ENCODE measurements at places on chromosomes 16 and 17.

- no peak for DNase-seq
These were observed 76.5 kb downstream of the GPRC5B start for GRCh38 chr16:19808061-19808641.

- DNase-seq = no peak
These were observed 53.5 kb downstream of the SMURF2 start for GRCh38 chr17:64608571-64608981.

- no peak for DNase-seq
These were observed 77.0 kb downstream of the CACNG1 start for GRCh38 chr17:67121316-67121891.

DNA sequence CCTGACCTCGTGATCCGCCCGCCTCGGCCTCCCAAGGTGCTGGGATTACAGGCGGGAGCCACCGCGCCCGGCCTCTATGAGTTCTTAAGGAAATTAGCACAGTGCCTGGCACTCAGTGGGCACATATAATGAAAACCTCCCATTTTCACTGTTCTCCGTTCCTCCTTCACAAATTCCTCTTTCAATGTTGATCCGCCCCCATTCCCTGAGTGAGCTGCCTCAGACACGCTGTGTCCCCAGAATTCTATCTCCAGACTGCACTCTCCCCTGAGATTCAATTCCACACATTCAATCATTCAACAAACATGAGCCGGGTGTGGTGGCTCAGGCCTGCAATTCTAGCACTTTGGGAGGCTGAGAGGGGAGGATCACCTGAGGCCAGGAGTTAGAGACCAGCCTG, 7.0 kb downstream of the P2RX1 start:
- DNase-seq = no peak

GRCh38 chr17:41547921-41548843, 20.1 kb upstream of the KRT19 start:
- peak; percentile 95 for DNase-seq

DNA sequence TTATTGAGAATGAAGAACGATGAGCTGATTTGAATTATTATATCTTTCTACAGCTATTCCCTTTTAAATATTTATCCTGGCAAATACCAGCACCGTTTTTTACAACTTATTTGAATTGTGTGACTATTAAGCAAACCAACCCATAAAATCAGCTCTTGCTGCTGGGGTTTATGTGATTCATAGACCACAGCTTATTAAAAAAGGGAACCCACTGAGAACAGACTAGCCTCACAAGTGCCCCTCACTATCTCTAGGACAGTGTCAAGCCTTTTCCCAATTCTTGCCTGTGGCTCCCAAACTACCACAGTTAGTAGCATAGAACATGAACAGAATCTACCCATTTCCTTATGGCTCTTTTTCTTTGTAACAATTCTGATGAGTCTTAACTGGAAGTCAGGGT, 6.1 kb upstream of the LIG3 start:
- DNase-seq = peak; percentile 84

GRCh38 chr17:76154936-76155845, 14.1 kb upstream of the FOXJ1 start:
- DNase-seq = no peak

- no peak for DNase-seq
These were observed 76.1 kb upstream of the GNG13 start for GRCh38 chr16:876523-877241.

DNA sequence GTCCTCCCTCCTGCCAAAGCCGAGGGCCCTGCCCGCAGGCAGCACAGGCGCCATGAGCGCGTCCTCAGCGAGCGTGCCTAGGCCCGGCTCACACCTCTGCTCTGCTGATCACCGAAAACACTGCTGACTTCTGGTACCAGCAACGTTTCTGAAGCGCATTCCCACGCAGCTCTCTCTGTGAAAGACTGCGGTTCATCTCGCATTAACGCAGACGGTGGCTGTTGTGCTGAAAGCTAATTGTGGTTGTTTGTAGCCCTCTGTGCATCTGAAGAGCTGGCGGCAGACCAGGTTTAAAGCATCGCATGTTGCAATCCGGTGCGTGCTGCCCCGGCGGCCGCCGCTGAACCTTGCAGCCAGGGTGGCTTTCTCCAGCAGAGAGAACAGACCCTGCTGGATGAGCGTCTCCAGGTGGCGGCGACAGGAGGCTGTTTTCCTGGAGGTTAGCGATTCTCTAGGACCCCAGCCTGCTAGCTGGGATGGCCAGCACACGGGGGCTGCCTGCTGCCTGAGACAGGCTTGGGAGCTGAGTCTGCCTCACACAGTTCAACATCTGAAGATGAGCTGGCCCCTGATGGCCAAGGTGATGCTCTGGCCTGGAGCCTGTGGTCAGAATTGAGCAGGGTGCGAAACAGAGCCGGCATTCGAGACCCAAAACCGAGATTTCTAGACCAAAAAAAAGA, 49.8 kb upstream of the CHMP6 start:
- no peak for DNase-seq

DNA sequence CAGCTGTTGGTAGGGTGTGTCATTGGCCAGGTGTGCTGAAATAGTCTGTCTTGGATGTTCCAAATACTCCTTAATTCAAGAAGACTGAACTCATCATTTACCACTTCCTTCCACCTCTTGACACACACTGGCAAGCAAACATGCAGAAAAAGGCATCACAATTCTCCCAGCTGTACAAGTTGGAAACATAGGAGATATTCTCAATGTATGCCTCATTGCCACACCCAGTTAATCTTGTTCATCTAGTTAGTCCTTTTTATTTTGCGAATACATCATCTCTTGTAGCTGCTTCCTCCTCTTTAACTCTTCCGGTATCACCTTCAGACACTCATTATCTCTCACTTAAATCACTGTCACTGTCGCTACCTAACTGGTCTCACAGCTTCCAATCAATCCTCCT, 75.1 kb upstream of the GOT2 start:
- no peak for DNase-seq

Measured in NB4 (cell line).